ENCODE measurements at places on chromosomes 11 and 22.

GRCh38 chr22:38973289-38974169, 8.6 kb upstream of the APOBEC3B start:
- DNase-seq = no peak

GRCh38 chr11:129937592-129938238, 42.3 kb upstream of the NFRKB start:
- DNase-seq = no peak

DNA sequence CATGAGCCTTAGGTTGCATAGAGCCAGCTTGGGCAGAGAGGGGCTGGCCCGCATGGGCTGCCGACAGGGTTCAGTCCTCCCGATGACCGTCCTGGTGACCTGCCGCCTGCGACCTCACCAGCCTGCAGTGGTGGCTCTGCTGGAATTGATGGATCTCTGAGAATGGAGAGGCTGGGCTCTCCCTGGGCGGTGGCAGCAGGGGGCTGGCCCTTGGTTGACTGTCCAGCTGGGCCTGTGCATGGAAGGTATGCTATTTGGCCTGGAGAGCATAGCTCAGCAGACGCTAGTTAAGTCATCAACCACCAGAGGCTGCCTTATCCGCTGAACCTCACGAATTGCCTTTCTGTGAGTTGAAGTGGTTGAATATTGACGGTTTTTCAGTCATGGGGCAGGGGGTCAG, 19.7 kb downstream of the GRAMD4 start:
- no peak for DNase-seq

DNA sequence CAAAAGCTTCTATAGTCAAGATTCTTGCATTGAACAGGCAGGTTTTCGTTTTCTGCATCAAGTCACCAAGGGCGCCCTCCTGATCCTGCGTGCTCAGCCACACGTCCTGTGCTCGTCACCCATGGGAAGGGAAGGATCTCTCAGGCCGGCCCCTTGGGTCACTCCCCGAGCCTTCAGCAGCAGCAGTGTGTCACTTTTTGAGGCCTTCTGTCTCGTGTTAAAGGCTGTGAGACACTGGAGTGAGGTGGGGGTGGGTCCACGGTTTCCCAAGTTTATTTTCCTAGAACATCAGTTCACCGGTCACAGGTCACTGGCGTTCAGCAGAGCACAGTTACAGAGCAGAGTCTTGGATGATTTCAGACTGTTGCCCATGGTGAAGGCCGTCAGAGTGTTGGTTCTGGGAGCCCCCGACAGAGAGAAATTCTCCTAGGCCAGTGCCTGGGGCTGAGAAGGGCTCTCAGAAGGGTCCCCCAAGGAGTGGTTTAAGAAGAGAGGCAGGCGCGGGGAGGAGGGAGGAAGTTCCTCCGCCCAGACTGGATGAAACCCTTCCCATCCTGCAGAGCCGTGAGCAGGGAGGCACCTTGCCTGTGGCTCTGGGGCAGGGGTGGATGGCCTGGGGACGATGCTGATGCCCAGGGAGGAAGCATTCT, 13.5 kb upstream of the ADORA2A start:
- DNase-seq = no peak

- DNase-seq = no peak
Measured at GRCh38 chr11:110337570-110338193, 41.3 kb upstream of the RDX start.

DNA sequence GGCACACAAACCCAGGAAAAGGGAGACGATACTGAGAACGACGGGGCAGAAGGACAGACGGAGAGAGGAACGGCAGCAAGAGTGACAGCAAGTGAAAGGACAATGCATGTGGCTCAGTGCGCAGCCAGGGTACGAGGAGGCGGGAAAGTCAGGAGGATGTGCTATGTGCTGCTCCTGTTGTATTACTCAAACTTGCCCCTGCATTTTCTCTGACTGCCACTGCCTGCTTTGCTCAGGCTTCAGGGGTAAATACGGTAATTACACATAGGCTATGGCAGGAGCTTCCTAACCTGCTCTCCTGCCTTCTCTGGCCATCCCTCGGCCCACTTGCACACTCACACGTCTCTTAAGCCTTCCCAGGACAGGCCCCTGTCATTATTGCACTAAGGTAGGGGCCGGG, 94.8 kb downstream of the FEZ1 start:
- DNase-seq = no peak

DNA sequence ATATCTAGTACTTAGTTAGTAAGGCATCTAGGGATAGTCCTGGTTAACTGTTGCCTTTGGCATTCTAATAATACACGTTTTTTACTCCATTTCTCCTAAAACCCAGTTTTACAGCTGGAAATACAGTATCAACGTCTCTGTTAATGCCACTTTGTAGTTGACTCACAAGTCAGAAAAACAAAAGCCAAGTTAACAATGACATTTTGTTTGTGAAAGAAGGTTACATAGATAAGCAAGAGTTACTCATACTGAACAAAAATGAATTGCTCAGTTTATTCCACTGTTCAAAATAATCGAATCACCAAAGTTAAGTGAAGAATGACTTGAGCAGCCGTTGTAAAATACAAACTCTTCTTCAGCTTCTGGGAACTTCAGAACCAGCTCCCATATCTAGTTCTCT, 540.3 kb downstream of the ETS1 start:
- no peak for DNase-seq

- DNase-seq = no peak
Measured at GRCh38 chr11:62664405-62665074, 470 bp downstream of the C11orf98 start.

DNA sequence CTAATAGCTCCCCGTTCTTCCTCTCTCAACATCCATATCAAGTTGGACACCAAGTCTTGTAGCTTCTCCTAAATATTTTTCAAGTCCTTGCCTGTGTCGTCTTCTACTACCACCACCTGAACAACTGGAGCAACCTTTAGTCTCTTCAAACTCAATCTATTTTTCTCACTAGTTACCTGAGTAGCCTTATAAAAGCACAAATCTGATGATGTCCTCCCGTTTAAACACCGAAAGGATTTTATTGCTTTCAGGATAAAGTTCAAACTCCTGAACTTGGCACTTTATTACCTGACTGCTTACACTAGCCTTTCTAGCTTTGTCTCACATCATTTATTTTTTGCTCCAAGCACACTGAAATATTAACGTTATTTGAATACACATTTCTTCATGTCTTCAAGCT, 1.3 kb upstream of the PAK1 start:
- no peak for DNase-seq

GRCh38 chr11:786235-787083, 3.4 kb downstream of the CEND1 start:
- no peak for DNase-seq

- DNase-seq = no peak
Measured at GRCh38 chr11:8777907-8778767, 95.5 kb downstream of the RPL27A start.

GRCh38 chr11:123218451-123218850, 23.4 kb upstream of the CLMP start:
- no peak for DNase-seq

DNA sequence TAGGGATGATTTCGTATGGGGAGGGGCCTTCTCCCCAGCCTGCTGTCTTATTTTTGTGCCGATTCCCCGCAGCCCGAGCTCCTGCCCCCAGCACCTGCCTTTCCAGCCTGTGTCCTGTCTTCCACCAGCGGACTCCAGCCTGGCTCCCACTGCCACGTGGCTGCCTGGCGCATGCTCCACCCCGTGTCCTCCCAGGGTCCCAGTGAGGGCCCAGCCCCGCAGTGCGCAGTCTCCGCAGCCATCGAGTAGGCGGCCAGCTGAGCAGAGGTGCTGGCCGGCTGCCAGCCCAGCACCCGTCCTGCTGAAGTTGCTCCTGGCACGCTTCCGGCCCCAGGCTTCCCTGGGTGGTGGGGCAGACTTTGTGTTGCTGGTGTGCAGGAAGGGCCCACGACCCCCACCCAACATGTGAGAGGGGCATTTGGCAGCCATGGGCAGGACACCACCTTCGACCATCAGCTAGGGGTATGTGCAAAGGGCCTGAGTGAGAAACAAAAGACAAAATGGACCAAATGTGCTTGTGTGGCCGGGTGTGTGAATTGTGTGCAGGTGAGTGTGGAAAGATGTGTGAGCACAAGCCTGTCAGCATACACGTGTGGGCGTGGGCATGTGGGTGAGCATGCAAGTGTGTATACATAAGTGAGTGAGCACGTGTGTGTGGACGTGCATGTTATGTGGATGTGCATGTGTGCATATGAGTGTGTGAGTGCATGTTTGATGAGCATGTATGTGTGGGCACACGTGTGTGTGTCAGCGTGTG, 55.9 kb downstream of the RTN4R start:
- no peak for DNase-seq

DNA sequence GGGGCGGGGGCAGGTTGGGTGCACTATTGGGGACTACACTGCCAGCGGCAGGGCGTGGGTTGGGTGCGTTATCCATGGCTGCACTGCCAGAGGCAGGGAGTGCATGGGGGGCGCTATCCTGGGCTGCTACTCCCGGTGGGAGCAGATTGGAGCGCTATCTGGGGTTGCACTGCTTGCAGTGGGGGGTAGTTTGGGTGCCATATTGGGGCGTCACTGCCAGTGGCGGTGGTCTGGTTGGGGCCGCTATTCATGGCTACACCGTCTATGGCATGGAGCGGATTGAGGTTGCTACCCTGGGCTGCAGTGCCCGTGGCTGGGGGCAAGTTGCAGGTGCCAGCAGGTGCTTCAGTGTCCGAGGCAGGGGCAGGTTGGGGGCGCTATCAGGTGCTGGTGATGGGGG, 36.2 kb downstream of the C22orf42 start:
- no peak for DNase-seq

GRCh38 chr11:14186046-14186775, 172.8 kb downstream of the RRAS2 start:
- no peak for DNase-seq

DNA sequence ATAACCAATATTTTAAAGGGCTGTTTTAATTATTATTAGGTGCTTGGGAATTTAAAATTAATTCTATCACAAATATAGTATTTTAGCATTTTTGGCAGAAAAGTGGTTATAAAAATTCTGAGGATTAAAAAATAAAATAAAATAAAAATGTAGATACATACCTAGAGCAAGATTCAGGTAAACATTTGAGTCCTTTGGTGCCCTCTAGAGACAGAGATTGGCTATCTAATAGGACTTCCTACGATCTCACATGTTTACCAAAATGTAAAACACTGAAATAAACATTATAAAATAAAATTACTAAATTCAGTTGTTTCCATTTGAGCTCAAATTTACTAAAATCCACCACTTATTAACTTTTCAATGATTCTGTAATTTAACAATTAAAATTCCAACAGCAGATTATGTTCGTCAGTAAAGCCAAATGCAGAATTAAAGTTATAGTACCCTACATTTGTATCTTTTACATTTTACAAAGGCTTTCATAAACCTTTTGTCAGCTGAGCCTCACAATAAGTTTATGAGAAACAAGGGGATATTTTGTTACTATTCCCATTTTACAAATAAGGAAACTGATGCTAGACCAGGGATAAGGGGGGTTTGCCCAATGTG, 27.7 kb downstream of the SLC36A4 start:
- DNase-seq = no peak

DNA sequence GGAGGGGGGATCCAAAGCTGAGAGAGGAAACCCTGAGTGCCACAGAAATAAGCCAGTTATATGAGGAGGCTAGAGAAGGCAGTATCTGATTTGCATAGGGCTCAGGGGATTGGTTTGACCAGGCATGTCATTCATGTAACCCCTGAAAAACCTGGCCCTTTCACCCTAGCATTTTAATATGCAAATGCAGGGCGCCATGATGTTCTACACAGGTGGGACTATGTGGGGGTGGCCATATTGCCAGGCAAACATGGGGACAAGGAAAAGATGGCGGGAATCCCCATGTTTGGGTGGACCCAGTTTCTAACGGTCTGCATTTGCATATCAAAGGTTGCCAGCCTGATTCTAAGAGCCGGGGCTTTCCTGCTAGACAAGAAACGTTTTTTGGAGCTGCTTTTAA, 27.2 kb downstream of the CSF2RB start:
- no peak for DNase-seq

DNA sequence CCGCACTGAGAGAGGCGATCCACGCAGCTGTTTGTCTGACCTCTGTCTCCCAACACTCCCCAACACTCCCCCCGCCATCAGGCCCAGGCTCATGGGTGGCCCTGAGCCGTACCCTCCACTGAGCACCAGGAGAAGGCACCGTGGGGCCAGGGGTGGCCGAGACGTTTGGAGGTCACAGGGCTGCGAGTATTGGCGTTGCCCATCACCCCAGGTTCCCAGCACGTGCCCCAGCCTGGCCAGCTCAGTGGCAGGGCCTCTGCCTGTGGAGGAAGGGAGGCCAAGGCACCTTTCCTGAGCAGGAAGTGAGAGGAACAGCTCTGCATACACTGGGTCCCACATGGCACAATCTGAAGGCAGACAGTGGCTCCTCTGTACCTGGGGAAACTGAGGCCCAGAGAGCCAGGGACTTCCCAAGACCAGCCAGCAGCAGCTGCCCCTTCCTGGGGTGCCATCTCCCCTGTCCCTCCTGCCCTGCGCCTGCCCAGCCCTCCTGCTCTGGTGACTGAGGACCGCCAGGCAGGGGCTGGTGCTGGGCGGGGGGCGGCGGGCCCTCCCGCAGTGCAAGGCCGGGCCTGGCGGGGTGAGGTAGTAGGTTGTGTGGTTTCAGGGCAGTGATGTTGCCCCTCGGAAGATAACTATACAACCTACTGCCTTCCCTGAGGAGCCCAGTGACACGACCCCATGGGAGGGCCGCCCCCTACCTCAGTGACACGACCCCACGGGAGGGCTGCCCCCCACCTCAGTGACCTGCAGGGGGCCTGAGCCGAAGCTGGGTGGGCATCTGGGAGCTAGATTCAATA, 37.0 kb upstream of the PPARA start:
- no peak for DNase-seq

GRCh38 chr11:123405123-123405592, 24.9 kb upstream of the GRAMD1B start:
- DNase-seq = no peak

GRCh38 chr11:94895971-94896370, 77.4 kb downstream of the CWC15 start:
- no peak for DNase-seq

DNA sequence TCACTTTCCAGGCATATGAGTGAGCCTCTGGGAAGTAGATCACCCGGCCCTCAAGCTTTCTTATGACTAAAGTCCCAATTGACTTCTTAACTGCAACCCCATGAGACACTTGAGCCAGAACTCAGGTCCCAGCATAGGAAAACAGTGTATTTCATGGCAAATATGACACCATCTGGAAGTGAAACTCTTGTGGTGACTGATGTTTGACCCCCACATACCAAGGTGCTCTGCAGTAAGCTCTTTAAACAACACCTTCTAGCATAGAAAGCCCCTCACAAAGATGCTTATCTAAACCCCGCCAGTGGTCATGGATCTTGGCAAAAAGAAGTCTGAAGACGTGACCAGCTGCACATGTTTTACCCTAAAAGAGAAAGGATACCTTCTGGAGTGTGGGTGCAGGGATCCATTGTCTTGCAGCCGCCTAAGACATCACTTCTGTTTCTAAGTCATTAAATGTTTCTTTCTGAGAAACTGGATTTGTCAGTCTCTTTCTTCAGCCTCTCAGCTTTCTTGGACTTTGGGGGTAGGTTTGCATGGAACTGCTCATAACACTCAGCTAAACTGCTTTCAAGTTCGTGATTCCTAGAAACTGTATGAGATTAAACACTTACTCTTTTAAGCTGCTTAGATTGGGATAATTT, 7.4 kb upstream of the PELI3 start:
- no peak for DNase-seq

GRCh38 chr11:75534259-75535069, 8.7 kb upstream of the GDPD5 start:
- DNase-seq = no peak
